Fibroblast of skin of back (primary cell): ENCODE measurements at places on chromosomes 2 and 18.

- DNase-seq = peak; percentile 21
Measured at GRCh38 chr2:119028327-119029174, 86.6 kb downstream of the MARCO start.

DNA sequence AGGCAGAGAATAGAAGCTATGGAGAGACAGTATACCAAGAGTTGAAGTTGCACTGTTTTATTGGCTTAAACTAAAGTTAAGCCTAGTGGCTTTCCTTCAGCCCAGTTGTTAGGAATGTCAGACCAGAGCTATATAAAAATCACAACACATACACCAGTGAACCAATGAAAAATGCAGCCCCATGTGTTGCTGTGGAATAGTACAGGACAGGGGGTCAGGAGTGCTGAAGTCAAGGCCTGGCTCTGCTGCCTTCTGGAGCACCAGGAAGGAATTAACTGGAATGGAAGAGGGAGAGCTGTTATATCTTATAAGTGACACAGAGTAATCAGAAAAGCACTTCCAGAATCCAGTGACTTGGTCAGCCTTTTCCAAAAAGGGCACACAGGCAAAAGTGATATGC is 58.9 kb downstream of the OSR1 start:
- peak; percentile 2 for DNase-seq

- no peak for DNase-seq
Measured at GRCh38 chr2:171787333-171788072, 100.2 kb downstream of the DYNC1I2 start.

DNA sequence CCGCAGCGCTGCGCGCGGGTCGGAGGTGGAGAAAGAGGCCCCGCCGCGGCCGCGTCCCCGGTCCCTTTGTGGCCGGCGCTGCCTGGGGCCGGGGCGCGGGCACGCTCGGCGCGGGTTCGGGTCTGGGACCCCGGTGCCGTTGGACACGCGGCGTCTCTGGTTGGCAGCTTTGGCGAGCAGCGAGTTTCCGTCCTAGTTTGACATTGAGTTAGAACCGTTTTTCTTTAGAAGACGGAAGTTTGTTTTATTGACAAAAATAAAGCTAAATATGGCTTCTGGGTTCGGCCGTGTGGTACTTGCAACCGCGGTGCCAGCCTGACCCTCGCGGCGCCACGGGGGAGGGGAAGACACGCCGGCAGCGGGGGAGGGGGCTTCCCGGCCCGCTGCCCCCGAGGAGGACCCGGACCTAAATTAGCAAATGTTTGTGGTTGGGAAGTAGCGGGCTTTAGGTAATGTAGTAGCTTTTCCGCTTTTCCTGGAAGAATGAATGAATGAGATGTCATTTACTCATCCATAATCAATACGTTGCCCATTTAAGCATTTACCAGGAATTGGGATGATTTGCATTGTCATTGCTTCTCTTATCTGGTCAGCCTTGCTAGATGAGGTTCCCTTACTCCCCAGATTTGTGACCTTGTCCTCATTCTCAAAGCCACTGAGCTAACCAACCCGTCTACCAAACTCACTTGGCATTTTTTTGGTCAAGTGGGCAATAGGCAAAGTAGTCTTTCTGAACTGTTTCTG is 530 bp downstream of the GALNT1 start:
- DNase-seq = no peak

GRCh38 chr2:142870526-142870925 is 6.9 kb upstream of the KYNU start:
- DNase-seq = no peak

GRCh38 chr2:8653485-8653884 is 28.4 kb upstream of the ID2 start:
- DNase-seq = no peak

GRCh38 chr2:166240387-166241313 is 112.8 kb upstream of the SCN1A start:
- DNase-seq = peak; percentile 28

- DNase-seq = no peak
Measured at GRCh38 chr18:3306391-3306790, 44.5 kb downstream of the MYL12B start.
